Activated naive CD4-positive, alpha-beta T cell (primary cell): ENCODE measurements at places on chromosomes 2 and 18.

GRCh38 chr2:108363024-108363907 lies 14.5 kb upstream of the SULT1C4 start:
- no peak for DNase-seq

DNA sequence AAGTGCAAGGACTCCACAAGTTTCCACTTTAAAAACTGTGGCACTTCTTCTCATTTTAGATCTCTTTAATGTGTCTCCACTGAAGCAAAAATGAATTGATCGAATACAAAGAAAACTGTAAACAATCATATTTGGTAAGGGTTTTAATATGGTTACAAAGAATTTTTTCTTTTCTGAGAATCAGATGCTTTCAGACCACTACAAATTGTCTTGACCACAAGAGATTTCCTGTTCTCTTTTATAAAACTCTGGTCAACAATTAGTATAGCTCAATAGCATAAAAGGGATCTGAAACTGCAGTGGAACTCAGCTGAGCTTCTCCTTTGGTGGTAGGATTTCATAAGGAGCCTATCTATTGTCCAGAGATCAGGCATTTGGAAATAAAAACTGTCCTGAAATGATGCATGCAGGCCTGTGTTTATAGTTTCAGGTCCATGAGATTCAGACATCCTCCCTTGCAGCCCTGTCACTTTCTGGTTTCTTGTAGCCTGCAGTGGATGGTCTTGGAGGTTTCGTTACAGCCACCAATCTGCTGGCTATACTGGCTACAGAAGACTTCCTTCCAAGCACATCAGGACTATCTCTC lies 120.0 kb downstream of the DOCK10 start:
- DNase-seq: no peak

DNA sequence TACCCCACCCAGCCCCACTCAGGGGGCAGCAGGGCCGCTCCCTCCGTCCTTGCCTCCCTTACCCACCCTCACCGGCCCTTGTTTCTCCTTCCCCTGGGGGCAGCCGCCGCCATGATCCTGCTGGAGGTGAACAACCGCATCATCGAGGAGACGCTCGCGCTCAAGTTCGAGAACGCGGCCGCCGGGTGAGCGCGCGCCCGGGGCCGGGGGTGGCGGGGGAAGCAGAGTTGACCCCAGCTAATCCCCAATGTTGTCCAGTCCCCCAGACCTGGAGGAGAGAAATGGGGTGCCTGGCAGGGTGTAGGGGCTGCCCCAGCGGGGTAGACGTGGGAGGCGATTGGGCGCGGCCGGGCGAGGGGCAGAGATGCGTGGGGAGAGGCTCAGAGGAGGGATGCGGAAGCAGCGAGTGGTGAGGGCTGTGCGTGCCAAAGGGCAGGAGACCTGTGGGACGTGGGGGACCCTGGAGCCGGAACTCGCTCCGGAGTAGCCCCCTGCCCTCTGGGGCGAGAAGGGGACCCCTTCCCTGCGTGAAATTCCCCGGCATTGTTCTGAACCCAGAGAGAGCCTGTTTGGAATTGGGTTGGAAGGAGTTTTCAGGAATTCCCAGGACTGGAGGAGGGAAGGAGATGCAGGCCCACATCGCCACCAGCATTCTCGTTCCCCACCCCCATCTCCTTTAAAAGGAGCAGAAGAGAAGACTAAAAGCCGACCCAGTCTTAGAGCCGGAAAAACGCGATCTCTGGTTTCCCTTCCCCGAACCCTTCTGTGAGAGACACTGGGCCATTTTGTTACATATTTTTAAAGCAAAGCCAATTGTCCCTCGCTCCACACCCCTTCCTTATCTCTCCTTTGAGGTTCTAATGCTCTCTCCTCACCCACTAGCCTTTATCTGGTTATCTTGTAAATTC lies 625 bp downstream of the ARPC2 start:
- DNase-seq: peak; percentile 49

GRCh38 chr2:159124441-159124911 lies 156.0 kb downstream of the TANC1 start:
- DNase-seq: no peak

DNA sequence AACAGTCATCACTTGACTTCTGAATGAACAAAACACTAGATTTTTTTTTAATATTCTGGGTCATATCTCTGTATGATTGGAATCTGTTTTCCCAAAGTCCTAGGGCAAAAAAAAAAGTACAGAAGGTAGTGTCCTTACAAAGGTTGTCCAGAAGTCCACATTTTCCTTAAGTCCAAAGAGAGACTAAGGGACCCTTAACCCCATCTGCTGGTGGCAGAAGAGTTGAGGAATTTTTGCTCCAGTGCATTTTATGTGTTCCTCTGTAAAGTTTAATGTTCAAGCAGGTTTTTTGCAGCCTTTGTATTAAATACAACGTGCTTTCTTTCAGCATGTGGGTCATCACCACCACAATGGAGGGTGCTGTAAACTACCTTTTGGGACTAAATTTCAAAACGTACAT lies 215.9 kb downstream of the SP3 start:
- DNase-seq: no peak

DNA sequence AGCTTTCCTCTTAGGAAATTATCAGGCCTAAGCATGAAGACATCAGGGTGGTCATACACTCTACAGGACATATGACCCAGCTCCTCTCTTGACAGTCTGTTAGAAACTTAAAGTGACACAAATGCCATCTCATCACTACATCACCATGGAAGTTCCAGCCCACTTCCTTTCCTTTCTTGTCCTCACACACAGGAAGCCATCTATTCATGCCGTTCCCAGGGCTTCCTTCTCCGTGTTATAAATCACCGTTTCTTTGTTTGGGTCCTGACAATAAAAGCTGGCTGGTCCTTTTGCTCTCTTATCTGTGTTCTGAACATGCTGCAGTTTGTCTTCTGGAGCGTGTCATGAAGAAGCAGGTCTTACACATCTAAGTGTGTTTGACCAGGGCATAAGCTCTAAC lies 692.1 kb upstream of the CELF4 start:
- DNase-seq: no peak

GRCh38 chr2:130355172-130355577 lies 681 bp upstream of the PTPN18 start:
- no peak for DNase-seq

- no peak for DNase-seq
These were observed 4.2 kb downstream of the SLC66A2 start for GRCh38 chr18:79947054-79947755.

DNA sequence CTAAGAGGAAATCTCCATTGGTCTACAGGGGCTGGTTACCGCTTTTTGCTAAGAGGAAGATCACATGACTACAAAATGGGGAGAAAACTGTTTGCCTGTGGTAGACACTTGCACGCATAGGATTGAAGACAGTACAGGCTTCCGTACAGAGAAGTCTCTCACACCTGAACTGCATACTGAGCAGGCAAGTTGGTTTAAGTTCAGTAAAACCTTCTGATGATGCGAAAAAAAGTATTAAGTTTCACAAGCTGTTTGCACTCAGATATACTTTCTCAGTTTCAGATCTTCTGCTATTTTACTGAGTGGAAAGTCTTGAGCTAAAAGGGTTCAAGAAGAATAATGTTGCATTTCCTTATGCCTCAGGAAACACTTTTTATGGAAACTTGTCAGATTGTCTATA lies 292.2 kb upstream of the MC4R start:
- no peak for DNase-seq

- no peak for DNase-seq
These were observed 307.3 kb upstream of the FBXO11 start for GRCh38 chr2:48213646-48214045.

GRCh38 chr2:128594953-128595677 lies 276.4 kb upstream of the HS6ST1 start:
- DNase-seq: no peak

DNA sequence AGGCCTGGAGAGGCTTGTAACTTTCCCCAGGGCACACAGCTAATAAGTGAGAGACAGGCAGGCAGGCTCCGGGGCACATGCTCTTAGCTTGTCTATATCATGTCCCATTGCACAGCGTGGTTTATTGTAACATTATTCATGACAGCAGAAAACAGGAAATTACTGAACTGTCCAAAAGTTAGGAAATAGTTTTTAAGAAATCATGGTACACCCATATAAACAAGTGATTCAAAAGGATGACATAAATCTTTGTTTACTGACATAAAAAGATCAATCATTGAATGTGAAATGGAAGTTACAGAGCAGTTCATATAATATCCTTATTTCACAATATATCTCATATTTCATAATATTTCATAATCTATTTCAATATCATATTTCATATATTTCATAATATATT lies 34.3 kb upstream of the TXNDC2 start:
- no peak for DNase-seq

DNA sequence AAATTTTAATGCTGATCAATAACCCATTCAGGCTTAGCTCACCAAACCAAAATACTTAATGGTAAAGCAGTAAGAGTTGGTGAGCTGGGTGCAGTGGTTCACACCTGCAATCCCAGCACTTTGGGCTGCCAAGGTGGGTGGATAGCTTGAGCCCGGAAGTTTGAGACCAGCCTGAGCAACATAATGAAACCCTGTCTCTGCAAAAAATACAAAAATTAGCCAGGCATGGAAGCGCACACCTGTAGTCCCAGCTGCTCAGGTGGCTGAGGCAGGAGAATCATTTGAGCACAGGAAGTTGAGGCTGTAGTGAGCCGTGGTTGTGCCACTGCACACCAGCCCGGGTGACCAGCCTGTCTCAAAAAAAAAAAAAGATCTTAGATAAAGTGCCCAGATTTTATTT lies 35.7 kb upstream of the MPP4 start:
- DNase-seq: no peak

DNA sequence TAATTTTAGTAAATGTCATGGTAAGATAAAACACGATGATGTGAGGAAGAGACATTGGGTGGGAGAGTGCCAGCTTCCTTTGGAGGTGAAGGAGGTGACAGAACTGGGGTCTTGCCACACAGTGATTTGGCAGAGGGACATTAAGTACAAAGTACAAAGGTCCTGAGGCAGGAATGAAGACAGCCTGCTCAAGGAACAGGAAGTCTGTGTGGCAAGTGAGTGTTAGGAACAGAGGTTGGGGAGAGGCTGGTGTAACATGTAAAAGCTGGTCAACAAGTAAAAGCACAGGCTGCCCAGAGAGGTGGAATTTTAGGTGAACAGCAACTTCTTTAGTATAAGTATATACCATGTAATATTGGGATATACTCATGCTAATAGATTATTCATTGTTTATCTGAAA lies 73.1 kb downstream of the INPP5D start:
- no peak for DNase-seq

- DNase-seq: no peak
These were observed 93.0 kb downstream of the KCTD18 start for GRCh38 chr2:200416878-200417277.

GRCh38 chr2:45729753-45730512 lies 78.5 kb downstream of the PRKCE start:
- DNase-seq: no peak

- no peak for DNase-seq
These were observed 256.6 kb upstream of the ACVR2A start for GRCh38 chr2:147588191-147588590.

- DNase-seq: no peak
These were observed 453.4 kb downstream of the TGIF1 start for GRCh38 chr18:3903337-3903736.

- DNase-seq: no peak
These were observed 34.0 kb downstream of the CCDC195 start for GRCh38 chr2:224682134-224682533.

DNA sequence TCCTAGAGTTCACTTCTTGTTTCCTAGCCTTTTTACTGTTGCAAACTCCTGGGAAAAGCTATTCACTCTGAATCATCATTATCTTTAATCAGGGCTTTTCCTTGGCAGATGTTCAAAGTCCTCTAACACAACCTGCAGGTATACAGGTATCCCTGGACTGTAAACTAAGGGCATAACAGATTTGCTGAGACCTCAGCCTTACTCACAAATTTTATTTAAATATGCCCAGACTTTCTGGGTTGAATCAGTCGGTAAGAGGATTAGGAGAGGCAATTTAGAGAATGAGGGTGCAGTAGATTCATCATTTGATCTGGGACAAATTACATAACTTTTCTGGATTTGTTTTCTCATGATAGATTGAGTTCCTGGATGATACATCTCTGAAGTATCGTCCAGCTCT lies 217.8 kb upstream of the STON1 start:
- DNase-seq: no peak

DNA sequence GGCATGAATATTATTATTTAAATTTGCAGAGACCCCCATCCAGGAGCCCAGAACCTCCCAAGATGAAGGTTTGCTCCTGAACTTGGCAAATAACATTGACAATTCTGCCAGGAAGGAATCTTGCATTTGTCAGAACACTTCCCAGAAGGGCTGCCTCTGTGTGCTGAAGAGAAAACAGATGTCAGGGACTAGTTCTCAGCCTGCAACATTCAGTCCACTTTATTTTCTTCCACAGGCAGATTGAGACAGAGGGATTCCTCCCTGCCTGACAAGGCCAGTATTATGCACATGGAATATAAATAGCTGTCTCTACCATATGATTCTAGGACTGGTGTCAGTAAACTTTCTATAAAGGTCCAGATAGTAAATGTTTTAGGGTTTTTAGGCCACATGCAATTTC lies 171.5 kb upstream of the SIX2 start:
- DNase-seq: no peak

DNA sequence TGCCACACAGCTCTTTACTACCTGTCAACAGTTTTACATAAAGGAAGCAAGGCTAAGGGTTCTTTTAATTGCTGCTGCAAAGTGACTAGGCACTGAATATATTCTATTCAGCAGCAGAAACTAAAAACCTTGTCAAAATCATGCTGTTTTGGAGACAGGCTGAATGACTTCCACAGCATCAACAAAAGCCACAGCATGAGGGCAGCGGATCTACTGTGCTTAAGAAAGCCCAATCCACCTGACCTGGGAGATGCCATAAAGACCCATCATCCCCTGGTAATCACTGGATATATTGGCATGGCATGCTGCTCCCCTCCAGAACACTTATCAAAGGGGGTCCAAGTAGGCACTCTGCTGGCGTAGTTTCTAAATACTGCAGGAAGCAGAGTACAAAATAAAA lies 715.1 kb upstream of the SLC8A1 start:
- no peak for DNase-seq

DNA sequence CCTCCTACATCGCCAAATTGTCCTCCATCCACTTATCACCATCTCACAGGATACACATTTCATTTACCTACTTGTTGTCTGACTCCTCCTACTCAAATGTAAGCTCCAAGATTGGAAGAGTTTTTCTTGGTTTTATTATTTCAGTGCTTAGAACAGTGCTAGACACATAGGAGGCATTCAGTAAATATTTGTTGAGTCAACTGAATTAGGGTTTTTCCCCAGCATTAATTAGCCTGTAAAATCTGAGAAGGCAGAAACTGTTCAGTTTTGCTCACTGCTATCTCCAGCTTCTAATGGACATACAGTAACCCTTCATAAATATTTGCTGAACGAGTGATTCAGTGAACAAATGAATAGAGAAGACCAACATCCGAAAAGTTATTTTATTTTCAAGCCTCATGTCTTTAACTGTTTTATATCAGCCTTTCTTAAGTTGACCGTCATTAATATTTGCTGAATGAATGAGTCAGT lies 800 bp downstream of the TTC21B start:
- no peak for DNase-seq
